ENCODE measurements at places on chromosomes 2 and 18.

DNA sequence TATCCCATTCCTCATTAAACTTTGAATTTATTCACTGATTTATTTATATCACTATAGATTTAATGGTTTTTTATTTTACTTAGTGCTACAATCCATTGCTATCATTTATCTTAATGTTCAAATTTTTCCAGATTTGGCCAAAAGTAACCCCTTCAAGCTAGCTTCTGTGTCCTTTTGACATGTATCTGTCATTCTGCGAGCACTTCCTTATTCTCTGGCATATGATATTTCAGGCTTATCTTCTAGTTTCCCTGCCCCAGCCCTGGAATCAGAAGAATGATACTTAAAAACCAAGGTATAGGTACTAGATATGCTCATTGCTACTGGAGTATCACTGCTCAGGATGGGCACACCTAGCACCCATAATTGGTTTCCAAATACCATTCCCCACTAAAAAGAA is 28.5 kb downstream of the SRBD1 start:
- no peak for DNase-seq

DNA sequence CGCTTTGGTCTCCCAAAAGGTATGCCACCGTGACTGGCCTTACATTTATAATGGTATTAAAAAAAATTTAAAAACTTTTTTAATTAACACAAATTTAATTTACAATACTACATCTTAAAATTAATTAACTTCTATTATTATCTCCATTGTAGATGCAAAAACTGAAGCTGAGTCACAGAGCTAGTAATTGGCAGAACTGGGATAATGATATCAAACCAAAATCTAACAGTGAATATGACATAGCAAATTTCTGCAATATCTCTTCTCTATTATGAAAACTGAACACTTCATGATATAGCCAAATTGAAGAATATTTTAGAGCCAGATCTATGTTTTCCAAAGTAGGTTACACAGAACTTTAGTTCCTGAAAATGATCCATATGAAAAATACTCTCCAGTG is 66.4 kb upstream of the CHAC2 start:
- DNase-seq, result no peak

- no peak for DNase-seq
These were observed 147.5 kb upstream of the DAPL1 start for GRCh38 chr2:158647436-158648231.

DNA sequence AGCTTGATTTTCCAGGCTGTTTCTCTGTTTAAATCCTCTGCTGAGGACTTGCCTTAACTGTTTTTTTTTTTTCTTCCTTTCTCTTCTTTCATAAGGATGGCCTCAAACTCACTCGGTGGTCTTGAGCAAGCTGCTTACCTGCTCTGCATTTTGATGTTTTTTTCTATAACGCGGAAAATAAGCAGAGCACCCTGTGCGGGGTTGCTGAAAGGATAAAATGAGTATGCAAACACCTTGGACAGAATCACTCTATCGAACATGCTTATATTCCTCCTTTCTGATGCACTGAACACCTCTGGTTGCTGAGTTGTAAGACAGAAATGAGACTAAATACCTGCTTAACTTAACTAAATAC is 41.1 kb upstream of the DSC1 start:
- DNase-seq, result no peak

DNA sequence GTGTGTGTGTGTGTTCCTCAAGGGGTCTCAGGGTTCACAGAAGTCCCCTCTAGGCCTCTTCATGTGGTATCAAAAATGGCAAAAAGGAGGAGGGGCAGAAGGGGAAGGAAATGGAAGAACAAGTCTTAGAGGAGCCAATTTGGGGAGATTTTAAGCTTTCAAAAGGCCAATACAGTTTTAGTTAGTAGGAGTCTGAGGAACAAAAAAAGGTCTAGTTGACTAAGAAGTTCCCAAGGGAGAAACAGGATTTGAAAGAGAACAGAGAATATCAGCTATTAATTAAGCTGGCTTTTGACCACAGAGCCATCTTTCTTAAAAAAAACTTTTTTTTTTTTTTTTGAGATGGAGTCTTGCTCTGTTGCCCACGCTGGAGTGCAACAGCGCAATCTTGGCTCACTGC is 7.1 kb downstream of the RNF125 start:
- DNase-seq, result no peak

GRCh38 chr2:232573042-232573441 is 22.6 kb downstream of the EIF4E2 start:
- no peak for DNase-seq

- no peak for DNase-seq
These were observed 81.3 kb downstream of the VWC2L start for GRCh38 chr2:214492152-214492551.

DNA sequence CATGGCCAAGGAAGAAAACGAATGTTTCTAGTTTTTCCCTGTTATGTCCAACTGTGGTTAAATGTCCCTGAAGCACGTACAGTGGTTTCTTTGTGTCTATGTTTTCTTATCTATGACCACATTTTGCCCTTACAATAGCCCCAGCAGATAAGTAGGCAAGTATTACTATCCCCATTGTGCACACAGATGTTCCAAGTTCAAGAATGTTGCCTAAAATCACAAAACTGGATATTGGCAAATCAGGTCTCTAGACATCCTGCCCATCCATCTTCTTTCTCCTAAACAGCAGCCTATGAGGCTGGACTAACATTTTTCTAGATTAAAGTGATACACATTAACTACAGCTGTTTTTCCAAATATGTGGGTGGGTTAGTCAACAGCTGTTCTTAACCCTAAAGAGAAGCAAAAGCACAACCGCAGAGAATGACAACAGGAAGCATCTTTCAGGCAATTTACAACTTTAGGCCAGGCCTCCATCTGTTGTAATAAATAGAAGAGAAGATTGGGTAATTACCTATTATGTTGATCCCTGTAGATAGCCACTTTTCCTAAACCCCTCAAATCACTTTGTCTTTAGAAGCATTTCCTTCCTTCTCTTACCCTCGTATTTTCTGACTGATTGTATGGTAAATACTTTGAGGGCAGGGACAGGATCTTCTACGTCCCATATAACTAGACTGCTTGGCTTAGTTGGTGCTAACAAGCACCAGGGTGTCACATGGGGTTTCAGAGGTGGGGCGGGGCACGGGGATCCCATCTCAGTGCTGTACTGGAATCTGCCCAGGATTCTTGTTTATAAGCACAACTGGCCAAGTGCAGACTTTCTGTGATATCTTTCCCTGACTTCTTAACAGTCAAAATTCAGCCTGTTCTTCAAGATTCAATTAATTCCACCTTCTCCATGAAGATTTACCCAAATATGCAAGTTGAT is 132.1 kb upstream of the SETBP1 start:
- DNase-seq, result no peak

DNA sequence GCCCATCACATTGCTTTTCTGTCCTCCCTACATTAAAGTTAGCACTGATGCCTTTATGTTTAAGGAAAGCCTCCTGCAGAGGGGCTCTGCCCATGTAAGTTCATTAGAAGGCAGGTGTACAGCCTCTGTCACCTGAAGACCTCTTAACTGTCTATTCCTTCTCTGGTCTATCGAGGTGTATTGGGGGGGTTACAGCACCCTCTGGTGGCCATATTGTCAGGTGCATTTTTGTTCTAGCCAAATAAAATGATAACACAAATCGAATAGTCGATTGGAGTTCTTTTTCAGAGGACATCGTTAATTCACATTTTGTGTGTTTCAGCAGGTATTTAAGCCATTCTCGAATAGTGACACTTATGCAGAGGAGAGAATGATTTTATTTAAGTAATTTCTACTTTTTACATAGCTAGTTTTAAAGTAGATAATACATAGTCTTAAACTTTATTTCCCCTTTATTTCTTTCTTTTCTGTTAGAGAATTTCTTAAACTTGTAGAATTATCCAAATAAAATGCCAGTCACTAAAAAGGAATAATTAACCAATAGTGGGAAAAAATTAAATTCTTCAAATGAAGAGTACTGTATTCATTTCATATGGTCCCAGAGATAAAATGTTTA is 136.8 kb downstream of the NEDD4L start:
- peak; percentile 33 for DNase-seq

GRCh38 chr2:118493213-118493612 is 354.2 kb downstream of the EN1 start:
- no peak for DNase-seq

DNA sequence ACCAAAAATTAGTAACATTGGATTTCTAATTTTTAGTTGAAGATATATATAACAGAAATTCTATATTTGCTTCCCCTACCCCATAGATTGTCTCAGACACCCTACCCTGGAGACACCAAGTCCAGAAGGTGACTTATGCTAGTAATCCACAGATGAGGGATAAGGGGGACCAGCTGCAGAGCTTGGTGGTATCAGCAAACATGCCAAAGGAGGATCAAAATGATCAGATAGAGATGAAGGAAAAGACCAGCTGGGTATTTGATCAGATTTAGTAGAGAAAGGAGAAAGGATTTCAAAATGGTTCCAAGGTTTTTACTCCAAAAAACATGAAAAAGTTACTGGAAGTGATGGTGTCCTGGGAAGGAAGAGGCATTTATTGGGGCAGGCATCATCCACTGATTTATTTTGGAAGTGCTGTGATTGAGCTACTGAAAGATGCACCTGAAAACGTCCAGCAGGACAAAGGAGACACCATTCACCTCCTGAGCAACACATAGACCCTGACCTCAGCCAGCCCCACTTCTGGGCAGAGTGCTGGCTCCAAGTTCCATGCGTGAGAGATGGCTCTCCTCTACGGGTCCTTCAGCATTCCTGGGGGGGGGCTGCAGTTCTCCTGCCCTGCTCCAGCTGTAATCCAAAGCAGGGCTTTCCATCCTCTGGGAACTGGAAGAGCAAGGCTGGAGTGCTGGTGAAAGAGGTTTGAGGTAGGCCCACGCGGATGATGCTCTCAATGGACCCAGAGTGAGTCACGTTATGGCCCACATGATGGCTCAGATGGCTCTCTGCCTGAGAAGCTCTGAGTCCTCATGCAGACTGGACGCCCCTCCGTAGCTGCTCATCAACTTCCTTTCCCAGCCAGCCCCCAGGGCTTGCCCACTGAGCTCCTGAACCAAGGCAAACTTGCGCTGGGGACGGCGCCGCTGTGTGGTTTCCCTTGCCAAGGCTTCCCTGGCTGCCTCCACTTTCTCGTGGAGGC is 3.7 kb upstream of the LRRFIP1 start:
- DNase-seq, result no peak

DNA sequence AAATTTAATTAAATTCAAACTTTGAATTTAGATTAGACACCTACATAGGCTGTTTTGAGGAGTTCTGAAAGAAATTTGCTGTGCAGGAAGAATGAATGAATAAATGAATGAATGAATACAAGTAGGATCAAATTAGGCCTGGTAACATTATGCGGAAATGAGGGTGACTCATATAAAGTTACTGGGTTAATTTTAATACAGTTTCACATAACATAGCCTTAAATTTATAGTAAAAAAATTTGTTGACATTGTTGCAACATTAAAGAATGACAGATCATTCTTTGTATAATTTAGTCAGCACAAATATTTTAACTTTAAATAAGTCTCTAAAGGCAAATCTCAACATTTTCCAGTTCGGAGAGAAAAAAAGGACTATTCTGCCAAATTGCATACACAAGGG is 1293.1 kb upstream of the SLC39A10 start:
- DNase-seq, result no peak
